ENCODE measurements at places on chromosomes 2 and 18.
A peak's percentile ranks its signal among the peaks of the same experiment; 100 is the strongest.

DNA sequence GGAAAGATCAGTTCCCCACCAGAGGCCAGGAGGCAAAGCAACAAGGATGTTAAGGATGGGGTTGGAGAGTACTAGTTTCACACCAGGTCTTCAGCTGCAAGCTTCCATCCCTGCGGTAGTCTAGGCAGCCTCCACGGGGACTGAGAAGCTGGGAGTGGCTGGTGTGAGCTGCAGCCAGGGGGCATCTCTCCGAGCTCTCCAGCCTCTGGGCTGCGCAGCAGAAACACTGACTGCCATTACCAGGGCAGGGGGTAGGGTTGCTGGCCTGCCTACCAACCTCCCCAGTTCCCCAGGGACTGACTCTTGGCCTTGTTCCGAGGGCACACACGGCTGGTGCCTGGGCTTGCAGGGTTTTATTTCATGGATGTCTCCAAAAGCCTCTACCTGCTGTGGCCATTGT, 15.9 kb downstream of the GATA6 start:
- DNase-seq = peak; percentile 40

GRCh38 chr2:25512707-25513106, 160.7 kb downstream of the DTNB start:
- DNase-seq = no peak

DNA sequence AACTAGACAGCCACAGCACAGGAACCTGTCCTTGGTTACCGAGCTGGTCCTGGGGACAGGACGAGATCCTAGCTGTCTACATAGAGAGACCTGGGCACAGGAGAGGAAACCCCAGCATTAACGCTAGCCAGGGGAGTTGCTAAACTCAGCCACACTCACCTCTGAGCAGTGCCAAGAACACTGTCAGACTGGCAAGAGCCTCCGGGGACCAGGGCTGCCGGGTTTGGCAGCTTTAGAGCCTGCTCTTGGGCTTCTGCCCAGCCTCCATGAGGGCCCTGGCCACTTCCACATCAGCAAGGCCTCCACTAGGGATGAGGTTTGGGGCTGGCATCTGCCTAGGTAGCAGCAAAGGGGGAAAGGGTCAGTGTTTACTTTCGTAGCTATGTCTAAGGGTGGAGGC, 6.7 kb downstream of the TMBIM1 start:
- no peak for DNase-seq

- no peak for DNase-seq
These were observed 327 bp downstream of the LTBP1 start for GRCh38 chr2:32947076-32947483.

DNA sequence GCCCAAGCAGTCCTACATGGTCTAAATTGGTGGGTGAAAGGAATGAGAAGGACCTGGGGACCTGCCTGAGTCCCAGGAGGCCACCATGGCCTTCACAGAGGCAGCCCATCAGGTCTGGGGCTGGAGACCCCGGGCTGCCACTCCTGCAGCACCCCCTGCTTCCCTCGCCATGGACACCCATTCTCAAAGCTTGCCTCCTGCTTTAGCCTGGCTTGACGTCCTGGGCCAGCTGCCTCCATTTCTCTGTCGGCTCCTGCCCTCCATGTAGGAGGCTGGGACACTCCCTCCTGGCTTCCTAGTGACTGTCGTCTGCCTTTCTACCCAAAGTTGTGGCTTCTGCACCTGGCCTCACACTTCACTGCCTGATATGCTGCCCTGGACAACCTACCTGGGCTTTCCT, 198.6 kb downstream of the FAM210A start:
- no peak for DNase-seq

GRCh38 chr2:98857001-98857400, 79.0 kb downstream of the CRACDL start:
- no peak for DNase-seq

- no peak for DNase-seq
These were observed 303.5 kb downstream of the CDCA7 start for GRCh38 chr2:173657996-173658717.

GRCh38 chr2:233450864-233451575, 96.7 kb downstream of the DGKD start:
- no peak for DNase-seq

GRCh38 chr18:51193621-51194287, 3.7 kb downstream of the MEX3C start:
- no peak for DNase-seq

GRCh38 chr2:1970341-1970740, 226.0 kb upstream of the PXDN start:
- no peak for DNase-seq

- no peak for DNase-seq
These were observed 32.7 kb downstream of the ZFP36L2 start for GRCh38 chr2:43193652-43194120.

Measured in WTC11 (cell line).